ENCODE measurements at places on chromosomes 4 and X.

DNA sequence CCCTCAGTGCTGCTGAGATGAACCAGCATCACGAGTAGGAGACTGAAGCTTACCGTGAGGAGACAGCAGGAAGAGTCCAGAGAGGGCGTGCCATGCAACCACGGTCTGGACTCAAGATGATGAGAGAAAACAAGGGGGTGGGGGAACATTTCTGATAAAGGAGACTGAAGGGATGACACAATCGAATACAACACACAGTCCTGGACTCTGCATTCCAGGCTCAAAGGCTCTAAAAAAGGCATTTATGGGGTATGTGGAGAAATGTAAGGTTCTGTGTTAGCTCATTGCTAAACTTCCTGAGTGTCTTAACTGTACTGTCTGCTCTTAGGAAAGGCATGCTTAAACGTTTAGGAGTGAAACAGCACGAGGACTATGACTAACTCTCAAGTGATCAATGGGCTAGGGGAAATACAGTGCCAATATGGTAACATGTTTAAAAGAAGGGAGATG lies 20.6 kb upstream of the IRAK1 start:
- no peak for DNase-seq

DNA sequence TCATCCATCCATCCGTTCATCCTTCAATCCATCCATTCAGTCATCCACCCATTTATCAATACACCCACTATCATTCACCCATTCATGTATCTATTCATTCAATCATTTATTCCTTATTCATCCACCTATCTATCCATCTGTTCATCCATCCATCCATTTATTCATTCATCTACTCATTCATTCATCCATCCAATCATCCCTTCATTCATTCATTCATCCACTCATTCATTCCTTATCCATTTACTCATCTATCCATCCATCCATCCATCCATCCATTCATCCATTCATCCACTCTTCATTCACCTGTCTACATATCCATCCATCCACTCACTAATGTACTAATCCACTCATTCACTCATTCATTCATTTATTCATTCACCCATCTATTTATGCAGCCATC lies 9.5 kb downstream of the P2RY8 start:
- no peak for DNase-seq

DNA sequence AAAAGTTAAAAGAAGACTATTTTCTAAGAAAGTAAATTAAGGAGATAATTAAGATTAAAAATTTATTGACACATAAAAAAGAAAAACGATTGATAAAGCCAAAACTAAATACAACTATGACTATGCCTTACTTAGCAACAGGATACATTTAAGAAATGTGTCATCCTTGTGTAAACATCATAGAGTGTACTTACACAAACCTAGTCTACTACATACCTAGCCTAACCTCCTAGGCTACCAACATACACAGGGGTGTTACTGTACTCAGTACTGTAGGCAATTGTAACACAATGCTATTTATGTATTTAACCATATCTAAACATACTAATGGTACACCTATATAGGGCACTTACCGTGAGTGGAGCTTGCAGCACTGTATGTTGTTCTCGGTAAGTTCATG lies 108.3 kb downstream of the ANXA10 start:
- DNase-seq: no peak

DNA sequence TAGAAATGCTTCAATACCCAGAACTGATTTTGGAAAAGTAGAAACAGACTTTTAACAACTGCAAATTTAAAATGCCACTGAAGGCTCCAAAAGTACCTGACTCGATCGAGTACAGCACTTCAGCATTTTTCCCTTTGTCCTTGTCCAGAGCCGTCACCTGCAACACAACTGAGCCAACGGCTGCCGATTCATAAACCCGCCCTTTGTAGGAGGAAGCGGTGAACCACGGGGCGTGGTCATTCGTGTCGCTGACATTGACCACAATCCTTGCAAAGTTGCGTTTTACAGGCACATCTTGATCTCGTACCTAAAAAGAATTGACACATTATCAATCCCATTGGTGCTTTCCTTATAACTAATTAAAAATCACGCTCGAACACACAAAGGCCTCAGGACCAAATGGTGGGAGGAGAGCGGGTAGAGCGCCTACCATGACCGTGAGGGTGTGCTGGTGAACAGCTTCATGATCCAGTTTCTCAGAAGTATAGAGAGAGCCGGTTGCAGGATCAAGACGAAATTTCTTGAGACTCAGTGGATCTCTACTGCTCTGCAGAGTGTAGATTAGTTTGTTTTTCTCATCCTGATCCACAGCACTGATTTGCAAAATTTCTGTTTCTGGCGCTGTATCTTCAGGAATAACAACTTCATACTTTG lies 72.8 kb upstream of the MTNR1A start:
- no peak for DNase-seq

DNA sequence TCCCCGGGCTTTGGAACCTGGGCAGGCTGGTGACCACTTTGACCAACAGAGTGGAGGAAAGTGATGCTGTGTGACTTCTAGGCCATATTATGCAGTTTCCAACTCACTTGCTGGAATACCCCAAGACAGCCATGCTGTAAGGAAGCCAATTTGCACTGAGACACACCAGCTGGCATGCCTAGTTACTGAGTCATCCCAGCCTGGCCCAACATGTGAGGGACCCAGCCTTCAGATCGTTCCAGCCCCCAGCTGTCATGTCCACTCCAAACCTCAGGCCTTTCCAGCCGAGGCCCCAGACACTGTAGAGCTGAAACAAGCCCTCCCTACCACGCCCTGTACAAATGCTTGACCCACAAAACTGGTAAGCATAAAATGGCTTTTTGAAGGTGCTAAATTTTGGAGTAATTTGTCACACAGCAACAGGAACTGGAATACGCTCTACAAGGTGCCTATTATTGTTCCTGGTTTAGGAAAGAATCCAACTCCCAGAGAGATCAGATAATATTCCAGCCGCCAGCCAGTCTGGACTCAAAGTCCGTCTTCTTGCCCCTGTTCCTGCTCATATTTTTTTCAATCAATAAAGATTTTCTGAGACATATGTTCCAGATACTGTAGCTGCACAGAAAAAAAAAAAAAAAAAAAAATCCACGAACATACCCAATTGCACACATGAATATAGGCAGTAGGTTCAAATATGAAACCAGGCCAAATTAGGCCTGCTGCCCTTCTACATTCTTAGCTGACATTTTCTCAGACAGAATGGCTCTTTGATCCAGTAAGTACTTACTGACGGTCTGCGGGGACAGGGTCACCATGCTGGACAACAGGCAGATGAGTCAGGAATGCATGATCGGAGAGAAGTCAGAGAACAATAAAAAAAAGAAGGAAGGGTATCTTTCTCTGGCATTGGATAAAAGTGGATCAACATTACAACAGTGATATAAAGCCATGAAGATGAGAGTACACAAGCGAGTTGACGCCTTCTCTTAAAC lies 35.1 kb downstream of the SH3KBP1 start:
- no peak for DNase-seq

DNA sequence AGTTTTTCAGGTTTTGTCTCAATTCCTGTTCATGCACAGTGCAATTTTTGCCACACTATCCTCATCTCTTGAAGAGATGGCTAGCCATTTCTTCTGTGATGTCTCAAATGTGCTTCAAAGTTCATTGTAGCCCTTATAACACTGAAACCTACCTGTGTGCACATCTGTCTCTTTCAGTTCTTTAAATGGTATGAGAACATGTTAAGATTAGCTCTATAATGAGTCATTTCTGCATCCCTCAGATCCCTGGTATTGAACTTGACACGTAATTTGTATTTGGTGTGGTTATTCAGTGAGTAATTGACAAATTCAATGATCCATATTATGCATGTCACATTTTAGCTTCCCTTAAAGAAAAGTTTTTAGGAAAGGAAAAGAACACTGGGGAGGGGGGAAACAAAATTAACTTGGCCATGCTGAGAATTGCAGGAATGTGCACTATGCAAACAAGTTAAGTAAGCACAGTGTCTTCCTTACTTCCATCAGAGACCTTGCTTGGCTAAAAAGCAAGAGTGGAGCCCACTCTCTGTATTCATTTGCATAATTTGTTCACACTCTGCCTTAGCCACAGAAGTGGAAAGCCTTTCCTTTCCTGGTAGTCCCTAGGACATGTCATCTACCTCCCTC lies 659.8 kb upstream of the MAGEB2 start:
- DNase-seq: no peak

Data from activated T-helper 9 cell treated with anti-CD3 and anti-CD28 coated beads, Interleukin-2, amount 50 U/mL, for 16 hours (primary cell).